ENCODE measurements at places on chromosomes 2 and 18.

- no peak for DNase-seq
Measured at GRCh38 chr2:67159929-67160328, 237.2 kb upstream of the ETAA1 start.

DNA sequence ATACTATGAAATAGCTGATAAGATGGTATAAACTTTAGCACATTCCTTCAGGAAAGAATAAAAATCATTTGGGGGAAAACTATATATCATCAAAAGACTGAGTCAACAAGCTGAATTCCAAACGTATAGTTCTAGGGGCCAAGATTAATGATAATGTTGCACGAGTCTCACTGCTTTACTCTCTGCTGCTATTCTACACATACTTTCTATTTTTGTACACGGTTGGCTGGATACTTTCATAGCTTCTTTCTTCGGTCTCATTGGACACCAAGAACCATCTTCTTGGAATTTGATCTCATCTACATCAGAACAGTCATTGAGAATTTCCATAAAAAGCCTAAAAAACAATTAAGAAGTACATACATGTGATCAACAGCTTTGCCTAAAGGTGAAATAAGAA lies 72.7 kb upstream of the ST8SIA5 start:
- no peak for DNase-seq

DNA sequence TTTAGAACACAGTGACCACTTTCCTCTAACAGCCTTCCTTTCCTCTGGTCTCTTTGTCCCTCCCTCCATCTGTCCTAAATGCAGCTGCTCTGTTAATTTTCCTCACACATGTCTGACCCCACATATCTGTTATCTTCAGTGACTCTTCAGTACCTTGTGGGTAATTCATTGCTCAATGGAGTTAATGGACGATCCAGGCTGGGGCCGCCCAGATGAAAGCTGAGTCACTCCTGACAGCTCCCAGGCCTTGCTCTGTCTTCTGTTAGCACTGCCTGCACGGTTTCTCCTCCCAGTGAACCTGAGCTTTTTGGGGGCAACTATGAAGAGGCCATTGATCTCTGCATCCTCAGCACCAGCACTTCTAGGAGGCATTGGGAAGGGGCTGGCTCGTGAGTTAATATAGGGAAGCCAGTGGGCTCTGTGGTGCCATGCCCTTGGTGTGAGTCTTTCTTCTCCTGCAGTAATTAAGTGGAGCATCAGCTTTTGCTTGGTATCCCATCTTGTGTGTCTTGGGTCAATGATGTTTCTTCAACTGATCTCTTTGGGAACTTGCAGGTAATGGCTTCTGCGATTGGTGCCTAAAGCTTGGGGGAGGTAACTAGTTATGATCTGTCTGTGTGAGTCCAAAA lies 67.3 kb downstream of the SNORC start:
- no peak for DNase-seq

DNA sequence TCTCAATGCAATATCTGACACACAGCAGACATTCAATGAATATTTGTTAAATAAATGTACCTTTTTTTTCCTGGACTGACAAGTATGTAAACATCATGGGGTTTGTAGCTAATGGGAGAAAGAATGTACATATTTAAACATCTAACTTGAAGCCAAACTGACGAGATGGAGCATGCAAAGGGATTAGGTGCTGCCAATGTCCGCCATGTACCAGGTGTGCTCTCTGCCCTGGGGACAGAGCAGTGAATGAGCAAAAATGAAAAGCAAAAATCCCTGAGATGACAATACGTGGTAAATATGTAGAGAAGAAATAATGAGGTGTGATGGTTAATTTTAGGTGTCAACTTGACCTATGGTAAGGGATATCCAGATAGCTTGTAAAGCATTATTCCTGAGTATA lies 247.4 kb upstream of the CELF4 start:
- no peak for DNase-seq

GRCh38 chr2:64779117-64779690 lies 125.5 kb upstream of the SERTAD2 start:
- DNase-seq, result no peak

DNA sequence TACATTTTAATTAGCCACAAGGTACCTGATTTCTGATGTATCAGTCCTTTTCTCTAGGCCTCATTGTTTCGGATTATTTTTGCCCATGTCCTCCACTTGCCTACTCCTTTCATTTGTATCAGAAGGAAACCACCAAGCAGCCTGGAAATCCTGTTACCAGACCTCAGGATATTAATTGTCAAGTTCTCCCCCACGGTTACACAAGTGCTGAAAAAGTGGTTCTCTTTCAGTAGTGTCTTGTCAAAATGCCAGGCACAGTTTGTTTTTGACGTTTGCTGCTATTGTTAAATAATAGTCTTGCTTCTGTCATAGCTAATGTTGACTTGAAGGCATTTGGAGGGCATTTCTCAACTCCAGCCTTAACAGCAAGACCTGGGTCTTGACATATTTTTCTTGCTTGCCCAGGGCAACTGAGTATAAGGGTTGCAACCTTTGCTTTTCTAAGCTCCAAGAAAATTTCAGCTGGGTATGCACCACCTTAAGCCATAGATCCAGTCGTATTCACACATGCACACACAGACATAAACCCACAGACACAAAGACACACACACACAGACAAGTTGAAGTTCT lies 31.0 kb downstream of the INSIG2 start:
- DNase-seq, result no peak

DNA sequence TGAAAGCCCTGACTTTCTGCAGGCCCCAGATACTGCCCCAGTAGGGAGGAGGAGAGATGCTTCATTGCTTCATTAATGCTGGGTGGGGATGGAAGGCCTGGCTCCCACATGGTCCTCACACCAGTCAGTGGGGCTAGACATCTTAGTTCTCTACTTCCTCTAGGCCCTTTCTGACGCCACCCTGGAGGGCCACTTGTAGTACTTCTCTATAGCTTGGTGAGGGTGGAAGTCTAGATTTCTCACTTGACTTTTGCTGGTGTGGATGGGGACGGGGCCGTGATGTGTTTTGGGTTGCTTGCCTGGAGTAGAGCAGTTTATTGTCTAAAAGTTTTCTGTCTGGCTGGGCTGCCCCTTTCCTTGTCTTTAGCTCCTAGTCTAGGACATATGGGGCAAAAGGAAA lies 18.7 kb downstream of the MERTK start:
- no peak for DNase-seq

- DNase-seq, result no peak
Measured at GRCh38 chr2:33272001-33272400, 204.4 kb upstream of the RASGRP3 start.

- DNase-seq, result no peak
Measured at GRCh38 chr2:68594041-68594440, 49.3 kb upstream of the PROKR1 start.

DNA sequence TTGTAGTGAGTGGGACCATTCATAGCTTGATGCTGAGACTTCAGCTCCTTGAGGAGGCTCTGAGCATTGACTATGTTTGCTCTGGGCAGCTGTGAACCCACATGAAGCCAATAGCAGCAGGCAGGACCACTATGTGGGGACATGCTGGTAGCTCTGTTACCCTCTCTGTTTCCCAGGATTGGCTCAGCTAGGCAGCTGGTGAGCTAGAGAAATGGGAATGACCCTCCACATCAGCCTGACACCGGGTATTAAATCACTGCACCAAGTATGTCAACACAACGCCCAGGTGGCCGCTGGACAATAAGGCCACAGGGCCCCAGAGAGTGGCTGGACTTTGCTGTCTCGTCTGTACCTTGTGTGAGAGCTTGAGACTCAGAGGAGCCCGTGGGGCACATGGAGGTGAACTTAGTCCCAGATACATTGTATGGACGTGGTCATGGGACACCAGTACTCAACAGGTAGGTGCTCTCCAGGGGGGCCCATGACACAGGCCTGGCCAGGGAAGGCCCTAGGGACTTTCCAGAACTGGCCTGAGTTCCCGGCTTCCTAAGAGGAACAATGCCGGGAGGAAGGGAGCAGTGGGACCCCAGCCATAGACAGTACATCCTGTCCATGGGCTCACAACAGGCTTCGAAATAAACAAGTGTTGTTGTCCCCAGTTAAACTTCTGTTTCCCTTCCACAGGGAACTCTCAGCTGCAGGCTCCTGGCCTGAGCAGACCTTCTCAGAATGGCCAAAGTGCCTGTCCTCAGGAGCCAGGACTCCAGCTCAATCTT lies 35.2 kb downstream of the HS1BP3 start:
- peak; percentile 54 for DNase-seq

All from left lobe of liver (tissue), 2 donors.